CD4-positive, alpha-beta T cell (primary cell): ENCODE measurements at places on chromosomes 4 and X.

DNA sequence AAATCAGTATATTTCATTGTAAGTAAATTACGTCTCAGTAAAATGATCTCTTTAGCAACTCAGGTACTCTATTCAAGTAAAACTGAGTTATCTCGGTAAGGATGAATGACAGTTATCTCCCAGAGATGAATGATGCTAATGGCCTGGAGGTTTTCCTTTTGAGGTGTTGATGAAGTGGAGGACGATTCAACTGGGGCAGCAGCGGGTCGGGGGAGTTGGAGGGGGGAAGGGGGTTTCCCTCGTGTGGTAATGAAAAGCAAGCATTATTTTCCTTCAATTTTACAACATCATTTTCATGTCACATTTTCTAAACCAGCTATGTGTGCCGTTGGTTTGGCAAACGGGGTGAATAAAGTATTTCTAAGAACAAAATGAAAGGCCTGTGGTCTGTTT lies 92.4 kb upstream of the ATXN3L start:
- no peak for DNase-seq

GRCh38 chr4:129488427-129488826 lies 392.5 kb downstream of the C4orf33 start:
- DNase-seq: no peak

DNA sequence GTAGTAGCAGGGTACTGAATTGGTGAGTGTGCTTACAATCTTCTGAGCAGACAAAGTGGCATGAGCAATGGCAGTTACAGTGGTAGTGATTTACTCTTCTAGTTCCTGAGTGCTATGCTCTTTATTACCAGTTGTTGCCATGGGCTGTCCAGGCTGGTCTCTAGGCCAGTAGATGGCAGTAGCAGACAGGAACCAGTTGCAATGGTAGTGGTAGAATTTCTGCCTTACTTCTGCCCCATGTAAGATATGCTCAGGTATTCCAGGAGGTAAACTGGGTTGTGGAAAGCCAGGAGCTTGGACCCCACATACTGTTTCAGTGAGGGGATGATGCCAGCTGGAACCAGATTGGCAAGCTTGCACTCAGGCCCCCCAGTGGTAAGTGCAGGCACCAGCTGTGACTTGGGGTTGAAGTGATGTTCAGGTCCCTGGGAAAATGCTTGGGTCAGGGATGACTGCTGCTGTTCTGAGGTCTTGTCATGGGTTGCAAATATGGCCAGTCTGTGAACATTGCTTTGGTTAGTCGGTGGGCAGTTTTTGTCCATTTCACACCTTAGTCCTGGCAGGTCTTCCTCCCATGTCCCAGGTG lies 63.0 kb upstream of the ZXDB start:
- DNase-seq: no peak

DNA sequence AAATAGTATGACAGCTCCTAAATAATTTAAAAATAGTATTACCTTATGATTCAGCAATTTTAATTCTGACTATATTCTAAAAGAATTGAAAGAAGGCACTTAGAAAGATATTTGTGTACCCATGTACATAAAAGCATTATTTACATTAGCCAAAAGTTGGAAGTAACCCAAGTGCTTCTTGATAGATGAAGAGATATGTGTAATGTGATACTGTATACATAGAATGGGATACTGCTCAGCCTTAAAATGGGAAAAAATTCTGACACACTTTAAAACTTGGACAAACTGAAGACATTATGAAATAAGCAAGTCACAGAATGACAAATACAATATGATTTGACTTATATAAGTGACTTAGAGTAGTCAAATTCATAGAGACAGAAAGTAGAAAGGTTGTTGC lies 112.2 kb downstream of the IDS start:
- DNase-seq: no peak

DNA sequence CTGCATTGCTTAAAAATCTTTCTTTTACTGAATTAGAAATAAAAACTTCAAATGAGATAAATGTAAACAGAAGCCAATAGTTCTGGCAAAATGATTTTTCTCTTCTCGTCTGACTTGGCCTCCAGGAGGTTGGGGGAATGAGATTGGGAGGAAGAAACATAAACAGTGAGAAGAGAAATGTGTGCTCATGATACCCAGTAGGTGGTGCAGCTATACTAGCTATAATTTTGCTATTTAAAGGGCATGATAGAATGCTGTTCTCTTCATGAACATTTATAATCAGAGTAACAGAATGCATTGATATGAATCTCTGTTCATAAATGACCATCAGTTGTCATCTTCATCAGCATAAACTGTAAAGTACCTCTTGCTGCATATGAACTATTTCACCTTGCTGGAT lies 85.5 kb downstream of the TACR3 start:
- no peak for DNase-seq
